M059J (cell line): ENCODE measurements at places on chromosomes 7 and 10. TPM values are rescaled to one million over a fixed set of nuclear protein-coding genes. Genes with fewer than 3 reads are reported as not detected.

DNA sequence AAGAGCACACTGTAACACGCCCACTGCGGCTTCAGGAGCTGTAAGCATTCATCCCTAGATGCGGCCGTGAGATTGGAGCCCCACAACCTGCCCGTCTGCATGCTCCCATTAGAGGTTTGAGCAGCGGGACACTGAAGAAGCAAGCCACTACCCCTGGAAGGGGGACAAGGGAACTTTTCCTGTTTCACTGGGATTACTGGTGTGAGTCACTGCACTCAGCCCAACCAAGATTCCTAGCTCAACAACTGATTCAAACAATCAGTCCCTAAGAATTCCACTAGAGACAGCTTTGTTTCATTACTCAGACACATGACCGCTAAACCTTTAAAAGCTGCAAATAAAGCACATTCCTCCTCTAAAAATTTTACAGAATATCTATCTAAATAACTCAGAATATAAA lies 69.8 kb downstream of the ORC5 start:
- peak; percentile 76 for DNase-seq

KIFBP gene
- 44.7 and 68.5 TPM in 2 replicates for total RNA-seq

CPVL gene
- total RNA-seq = 0.49 and 0.64 TPM in 2 replicates

PRKCQ gene
- total RNA-seq = 0.10 TPM in 1 of 2 replicates, not detected in the other

SLC26A5 gene
- not detected in 2 replicates for total RNA-seq

DNA sequence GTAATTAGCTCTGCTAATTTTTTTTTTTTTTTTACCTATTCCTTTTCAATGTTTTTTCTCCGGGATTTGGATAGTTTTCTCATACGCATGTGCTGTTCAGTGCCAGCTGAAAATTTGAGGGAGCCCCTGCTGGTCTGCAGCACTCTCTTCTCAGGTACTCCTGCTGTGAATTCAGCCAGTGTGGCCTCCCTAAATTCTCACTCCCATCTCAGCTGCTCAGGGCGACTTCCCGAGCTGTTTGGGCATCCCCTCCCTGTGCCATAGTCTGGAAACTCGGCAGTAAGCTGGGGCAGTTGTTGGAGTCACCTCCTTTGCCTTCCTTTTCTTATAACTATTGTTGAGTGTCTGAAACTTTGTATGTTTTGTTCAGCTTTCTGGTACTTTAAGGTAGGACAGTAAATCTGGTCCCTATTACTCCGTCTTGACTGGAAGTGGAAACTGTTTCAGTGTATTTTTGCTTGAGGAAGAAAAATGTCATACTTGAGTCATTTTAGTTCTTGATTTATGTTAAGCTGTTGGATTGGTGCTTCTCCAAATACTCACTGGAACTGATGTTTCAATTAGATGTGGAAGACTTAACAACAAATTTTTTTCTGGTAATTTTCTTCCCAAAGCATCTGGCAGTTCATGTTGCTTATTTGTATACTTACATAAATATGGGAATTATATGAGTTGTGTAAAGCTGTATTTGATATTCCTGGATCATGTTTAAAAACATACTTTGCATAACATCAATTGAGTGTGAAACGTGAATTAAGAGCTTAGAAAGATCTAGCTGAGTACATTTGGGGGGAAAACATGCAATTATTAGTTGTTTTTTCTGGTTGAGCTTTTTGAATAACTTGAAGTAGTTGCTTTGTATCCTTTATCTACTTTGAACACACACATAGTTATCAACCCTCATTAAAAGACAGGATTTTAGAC lies 33.7 kb downstream of the MINPP1 start:
- DNase-seq = peak; percentile 30

DNA sequence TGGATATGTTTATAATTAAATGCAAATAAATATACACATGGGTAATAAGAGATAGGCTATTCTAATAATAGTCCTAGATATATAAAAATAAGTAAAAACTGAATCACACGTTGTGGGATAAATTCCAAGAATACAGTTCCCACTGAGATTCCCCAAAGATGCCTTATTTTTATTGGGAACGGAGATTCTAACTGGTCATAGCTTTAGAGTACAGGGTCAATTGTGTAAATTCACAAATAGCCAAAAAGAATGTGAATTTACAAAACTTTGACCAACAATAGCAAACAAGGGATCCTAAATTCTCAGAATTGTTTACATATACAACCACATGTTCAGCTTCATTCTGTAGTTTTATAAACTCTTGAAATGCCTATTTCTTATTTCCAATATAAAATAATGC lies 65.0 kb downstream of the VSTM4 start:
- DNase-seq = no peak

- DNase-seq = peak; percentile 64
Observed at GRCh38 chr7:73308665-73309214, at the start of gene NSUN5. TSS of gene NSUN5 (minus strand) at chr7:73308826. CDS start at chr7:73308790, 36 bp downstream.

- DNase-seq = no peak
Observed at GRCh38 chr10:97964748-97965147, 65.7 kb downstream of the CRTAC1 start.

BTBD16 gene
- total RNA-seq = 0.05 TPM in 1 of 2 replicates, not detected in the other

DNA sequence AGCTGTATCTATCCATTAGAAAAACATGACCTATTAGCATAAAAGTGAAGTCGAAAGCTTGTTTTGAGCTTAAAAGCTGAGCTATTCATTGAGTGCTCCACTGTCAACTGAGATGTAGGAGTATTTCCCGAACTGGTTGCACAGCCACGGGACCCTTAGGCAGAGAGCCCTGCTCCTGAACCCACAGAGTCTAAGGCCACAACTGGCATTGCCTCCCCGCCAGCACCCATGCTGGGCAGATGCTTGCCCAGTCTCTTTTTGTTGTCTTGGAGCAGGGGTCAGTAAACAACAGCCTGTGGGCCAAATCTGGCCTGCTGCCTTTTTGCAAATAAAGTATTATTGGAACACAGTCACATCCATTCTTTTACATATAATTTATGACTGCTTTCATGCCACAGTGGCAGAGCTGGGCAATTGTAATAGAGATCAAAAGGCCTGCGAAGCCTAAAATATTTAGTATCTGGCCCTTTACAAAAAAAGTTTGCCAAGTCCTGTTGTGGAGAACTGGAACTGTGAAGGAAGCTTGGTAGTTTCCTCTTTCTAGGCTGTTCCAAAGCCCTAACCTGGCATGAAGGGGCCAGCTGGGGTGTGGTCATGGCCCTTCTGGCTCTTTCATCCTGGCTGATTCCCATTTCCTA lies 58.4 kb upstream of the WAPL start:
- DNase-seq = no peak

DNA sequence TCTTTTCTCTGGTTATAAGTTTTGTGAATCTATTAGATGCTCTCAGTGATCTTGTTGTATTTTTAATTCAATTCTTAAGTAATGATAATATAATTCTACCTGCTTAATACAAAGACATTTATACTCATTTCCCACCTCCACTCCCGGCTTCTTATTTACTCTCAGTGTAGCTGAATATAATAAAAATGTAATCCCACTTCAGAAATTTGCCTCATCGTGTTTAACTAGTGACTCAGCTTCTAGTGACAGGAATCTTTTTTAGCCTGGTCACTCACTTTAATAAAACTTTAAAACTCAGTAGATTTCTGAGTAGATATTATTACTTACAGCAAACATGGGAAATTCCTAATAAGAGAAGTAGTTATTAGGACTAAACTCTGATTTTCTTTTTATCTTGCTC lies 1506.2 kb upstream of the LRRTM3 start:
- DNase-seq = no peak

GRCh38 chr7:138752518-138753149 lies 45.2 kb upstream of the TMEM213 start:
- DNase-seq = peak; percentile 88

DNA sequence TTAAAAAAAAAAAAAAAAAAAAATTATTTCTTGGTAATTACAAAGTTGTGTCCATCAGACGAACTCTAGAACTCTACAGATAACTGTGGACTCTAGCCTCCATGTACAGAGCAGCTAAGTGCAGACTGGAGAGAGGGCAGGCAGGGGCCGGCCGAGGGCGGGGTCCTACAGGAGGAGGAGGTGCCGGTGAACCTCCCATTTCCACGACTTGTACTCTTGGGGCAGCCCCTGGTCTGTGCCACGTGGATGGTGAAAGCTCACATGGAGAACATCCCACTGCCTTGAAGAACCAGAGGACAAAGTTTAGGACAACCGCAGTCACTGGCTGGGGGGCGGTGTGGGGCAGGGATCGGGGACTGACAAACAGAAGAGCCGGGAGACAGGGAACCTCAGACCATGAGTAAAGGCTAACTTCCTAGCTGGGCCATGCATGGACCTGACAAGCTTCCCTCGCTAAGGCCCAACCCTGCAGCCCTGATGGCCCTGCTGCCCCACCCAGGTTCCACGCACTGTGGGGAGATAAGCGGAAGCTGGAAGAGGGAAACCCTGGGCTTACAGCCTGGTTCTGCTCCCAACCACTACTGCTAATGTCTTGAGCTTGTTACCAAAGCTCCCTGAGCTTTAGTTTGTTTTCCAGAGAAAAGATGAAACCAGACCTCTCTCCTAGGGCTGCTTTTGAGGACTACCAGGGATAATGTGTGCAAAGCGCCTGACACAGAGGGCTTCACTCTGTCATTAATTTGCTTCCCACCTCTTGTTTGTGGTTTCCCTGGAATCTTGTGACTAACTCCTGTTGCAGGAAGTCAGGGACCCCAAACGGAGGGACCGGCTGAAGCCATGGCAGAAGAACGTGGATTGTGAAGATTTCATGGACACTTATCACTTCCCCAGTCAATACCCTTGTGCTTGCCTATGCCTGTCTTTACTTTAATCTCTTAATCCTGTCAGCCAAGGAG lies 16.1 kb upstream of the SEC61G start:
- no peak for DNase-seq

KCP gene
- total RNA-seq = not detected in 2 replicates

- peak; percentile 50 for DNase-seq
Observed at GRCh38 chr7:20275637-20276036, 55.1 kb upstream of the ITGB8 start.

GRCh38 chr7:1059200-1060091 lies 15.1 kb downstream of the GPR146 start:
- no peak for DNase-seq

GATA3 gene
- 2.3 and 3.3 TPM in 2 replicates for total RNA-seq

DNA sequence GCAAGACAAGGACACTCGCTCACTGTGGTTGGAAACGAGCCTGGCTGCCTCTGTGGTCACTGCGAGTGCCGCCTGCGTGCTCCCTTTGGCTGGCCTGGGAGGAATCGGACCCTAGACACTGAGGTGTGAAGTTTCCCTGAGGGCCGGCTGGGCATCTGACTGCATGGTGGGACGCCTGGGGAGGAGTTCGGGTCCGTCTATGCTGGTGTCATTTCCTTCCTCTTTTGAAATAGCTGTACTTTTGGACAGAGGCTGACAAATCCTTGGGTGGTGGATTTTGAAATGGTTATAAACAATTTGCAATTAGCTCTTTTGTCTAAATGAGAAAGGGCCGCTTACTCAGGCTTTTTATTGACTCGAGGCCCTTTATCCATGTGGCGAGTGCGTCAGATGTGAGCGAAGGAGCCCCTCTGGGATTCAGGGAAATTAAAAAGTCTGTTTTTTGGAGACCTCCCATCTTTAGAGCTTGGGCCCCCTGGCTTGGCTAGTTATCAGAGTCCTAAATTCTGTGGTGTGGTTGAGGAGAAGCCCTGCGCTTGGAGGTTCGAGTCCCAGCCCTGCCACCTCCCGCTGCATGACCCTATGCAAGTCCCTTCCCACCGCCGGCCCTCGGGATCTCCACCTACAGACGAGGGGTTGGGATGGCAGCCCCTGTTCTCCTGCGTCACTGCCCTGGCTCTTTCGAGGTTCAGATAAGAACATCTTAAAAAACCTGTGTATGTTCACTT lies 147.1 kb downstream of the RGS10 start:
- peak; percentile 67 for DNase-seq

- DNase-seq = no peak
Observed at GRCh38 chr10:85311613-85312337, 983.4 kb downstream of the CCSER2 start.

DNA sequence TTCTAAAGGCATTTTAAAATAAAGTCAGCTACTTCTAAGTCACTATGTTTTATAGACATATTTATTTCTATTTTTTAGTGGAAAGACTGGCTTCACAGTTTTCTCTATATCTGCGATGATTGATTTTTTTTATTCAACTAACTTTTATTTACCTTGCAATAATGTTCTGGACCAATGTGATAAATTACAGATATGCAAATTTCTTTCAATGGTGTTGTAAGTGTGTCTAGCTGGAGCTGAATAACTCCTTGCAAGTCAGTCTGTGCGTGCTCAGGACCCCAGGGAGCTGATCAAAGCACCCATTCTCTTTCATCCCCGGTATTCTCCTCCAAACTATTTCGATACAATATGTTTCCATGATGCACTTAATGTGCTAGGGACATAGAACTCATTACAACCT lies 9.7 kb downstream of the PTF1A start:
- no peak for DNase-seq

DNA sequence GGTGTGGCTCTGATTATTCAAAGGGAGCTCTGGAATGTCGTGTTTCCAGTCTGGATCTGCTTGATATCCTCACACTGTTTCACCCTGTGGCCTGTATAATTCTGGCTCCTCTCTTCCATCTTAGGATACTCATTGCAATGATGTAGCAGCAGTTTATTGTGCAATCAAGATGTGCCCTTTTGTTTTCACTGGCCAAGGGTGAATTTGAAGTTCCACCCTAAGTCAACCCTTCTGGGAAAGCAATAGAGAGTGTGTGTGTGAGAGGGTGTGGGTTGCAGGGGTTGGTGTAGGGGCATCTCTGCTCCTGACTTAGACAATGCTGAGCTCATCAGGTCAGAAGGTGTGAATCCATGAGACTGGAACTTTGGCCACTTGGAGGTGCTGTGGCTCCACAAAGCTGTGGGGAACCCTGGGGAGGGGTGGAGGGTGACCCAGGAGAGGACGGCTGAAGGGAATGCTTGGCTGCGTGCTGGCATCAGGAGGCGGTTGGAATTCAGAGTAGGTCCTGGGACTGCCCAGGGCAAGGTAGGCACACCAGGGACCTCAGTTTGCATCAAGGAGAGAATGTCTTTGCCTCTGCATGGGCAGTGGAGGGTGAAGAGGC lies 118.0 kb upstream of the PRSS58 start:
- DNase-seq = peak; percentile 55

DNA sequence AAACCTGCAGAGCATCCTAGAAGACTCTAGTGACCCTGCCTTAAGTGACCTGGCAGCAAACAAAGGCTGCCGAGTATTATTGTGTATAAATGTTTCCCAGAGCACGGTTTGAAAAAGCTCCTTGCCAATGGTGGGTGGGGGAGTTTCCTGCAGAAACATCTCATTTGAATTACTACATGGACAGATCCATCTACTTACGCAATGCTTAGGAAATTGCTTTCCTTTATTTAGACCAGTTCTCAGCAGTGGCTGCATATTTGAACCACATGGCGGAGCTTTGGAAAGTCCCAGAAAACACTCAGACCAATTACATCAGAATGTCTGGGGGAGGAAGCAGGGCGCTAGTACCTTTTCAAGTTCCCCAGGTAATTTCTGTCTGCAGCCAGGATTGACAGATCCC lies 560.9 kb downstream of the SDK1 start:
- peak; percentile 7 for DNase-seq

- DNase-seq = no peak
Observed at GRCh38 chr10:84214612-84215235, 10.6 kb downstream of the LRIT2 start.

DNA sequence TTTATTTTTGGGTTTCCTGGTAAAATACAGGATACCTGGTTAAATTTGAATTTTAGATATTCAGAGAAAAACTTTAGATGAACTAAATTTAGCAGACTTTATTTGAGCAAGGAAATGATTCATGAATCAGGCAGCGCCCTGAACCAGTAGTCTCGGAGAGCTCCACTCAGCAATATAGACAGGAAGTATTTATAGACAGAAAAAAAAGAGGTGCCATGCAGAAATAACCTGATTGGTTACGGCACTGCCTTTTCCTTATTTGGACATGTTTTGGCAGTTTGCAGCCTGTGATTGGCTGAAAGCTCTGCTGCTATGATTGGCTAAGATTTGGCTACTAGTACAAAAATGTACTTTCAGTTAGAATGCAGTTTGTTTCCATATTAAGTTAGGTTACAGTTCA lies 198.3 kb upstream of the DKK1 start:
- peak; percentile 49 for DNase-seq

- DNase-seq = no peak
Observed at GRCh38 chr7:114086537-114086913, 167.7 kb upstream of the PPP1R3A start.
